Fibroblast of skin of scalp (primary cell): ENCODE measurements at places on chromosomes 11 and 22.

DNA sequence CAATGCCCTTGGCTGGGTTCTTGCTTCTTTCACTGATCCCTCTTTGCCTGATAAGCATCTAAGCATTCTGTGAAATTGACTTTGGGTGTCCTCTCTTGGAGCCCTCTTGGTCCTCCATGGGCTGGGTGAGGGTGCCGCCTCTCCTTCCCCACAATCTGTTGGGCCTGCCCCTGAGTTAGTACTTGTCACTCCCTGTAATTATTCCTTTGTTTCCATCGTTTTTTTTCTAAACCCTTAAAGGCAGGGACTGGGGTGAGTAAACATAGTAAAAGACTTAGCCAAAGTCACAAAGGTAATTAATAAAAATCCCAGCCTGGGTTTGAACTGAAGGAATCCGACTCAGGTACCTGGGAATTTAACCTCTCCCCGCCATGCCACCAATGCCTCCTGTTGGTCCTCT is 188.1 kb downstream of the MYO18B start:
- no peak for DNase-seq

DNA sequence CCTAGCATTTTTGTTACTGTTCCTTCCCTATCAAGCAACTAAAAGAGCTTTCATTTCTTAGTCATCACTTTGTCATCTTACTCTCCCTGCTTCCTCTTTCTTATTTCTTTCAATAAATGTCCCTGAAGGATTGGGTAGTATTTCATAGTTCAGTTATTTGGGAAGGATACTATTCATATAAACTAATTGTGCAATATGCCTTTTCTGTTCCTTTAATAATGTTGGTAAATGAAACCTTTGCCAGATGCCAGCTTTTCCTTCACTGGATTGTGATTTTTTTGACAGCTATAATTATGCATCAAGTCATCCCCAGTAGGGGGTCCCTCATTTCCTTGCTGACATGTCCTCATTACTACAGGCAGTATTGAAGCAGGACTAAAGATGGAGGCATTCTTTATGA is 101.7 kb downstream of the ATM start:
- DNase-seq: peak; percentile 63

- DNase-seq: no peak
Measured at GRCh38 chr11:103888541-103888951, 147.9 kb upstream of the DDI1 start.

GRCh38 chr11:126874831-126875230 is 125.7 kb downstream of the KIRREL3 start:
- no peak for DNase-seq

DNA sequence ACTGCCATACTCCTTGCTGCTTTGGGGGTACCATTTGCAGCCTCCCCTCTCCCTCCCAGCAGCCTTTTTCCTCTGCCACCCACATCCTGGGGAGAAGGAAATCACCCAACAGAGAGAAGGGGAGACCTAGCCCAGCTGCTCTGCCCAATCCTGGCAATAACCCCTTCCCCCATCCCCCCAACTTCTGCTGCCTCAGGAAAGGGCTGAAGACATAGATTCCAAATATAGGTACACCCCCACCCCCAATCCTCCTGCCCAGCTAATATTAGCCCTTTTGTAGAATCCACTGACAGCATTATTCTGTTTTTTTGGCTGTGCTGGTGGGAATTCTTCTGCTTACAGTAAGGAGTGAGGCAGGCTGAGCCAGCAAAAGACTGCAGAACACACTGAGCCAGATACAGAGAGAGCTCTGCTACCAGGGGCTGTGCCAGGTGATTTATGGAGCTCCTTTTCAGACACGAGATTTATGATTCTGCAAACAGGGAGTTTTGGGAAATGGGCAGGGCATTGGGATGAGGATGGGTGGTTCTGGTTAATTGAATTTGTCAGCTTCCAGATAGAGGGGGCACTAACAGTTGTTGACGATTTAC is 164.0 kb downstream of the TENM4 start:
- DNase-seq: no peak

DNA sequence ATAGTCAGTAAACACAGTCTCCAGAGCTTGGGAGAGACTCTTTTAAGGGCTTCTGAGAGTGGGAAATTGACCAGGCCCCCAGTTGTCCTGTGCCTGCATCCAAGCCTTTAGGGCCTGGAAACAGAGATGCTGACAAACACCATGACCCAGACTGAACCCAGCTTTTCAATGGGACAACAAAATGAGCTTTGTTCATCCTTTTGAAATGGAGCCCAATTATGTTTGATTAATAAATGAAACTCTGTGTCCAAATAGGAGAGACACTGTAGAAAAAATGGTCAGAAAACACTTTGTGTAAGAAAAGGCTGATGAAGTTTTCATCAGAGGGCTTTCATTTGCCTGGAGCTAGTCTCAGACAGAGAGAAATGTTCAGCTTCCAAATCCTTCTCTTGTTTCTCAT is 146.0 kb downstream of the RRAS2 start:
- no peak for DNase-seq

GRCh38 chr11:94776351-94777321 is 8.5 kb downstream of the AMOTL1 start:
- DNase-seq: peak; percentile 40

DNA sequence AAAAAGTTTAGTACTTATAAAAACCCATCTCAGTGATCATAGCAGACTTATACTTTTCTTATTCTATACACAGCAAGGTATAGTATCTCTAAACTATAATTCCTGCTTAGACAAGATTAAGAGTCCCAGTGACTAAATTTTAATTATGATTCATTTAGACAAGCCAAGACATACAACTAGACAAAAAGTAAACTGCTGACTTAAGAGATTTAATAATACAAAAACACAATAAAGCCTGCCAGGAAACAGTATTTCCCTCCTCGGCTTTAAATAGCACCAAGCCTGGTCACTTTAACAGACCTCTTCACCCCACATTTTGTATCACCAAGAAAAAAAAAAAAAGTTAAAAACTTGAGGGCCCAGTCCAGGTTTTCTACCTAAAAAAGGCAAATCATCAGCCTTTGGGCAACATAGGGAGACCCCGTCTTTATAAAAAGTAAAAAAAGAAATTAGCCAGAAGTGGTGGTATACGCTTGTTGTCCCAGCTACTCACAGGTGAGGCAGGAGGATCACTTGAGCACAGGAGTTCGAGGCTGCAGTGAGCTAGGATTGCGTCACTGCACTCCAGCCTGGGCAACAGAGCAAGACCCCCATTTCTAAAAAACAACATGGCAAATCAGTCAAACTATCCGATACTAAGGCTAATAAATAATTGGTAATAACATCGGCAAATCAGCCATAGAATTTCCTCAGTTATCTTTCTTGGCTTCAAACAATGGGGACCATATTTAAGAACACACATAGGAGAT is 53.8 kb downstream of the SIK3 start:
- DNase-seq: no peak

GRCh38 chr11:26792941-26793340 is 71.1 kb upstream of the SLC5A12 start:
- peak; percentile 94 for DNase-seq

DNA sequence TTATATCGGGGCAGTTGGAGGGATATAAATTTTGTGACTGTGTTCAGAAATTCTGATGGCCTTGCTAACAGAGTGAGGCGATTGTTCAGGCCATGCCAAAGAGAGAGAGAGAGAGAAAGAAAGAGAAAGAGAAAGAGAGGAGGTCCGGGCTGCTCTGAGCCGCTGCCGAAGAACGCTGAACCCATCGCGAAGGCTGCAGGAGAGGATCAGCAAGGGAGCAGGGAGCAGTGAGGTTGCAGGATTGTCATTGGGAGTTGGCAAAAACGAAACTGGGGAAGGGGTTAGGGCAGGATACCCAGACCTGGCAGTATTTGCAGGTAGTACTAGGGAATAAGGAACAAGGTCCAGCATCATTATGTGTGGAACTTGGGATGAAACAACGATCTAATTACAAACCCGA is 537.1 kb downstream of the INSC start:
- no peak for DNase-seq

GRCh38 chr11:75369560-75370255 is 18.2 kb upstream of the ARRB1 start:
- DNase-seq: no peak

GRCh38 chr11:19836666-19837065 is 124.0 kb downstream of the NAV2 start:
- DNase-seq: no peak

GRCh38 chr11:10868352-10868751 is 10.5 kb upstream of the ZBED5 start:
- no peak for DNase-seq
